IMR-90 (cell line): ENCODE measurements at places on chromosomes 1 and 21.

- DNase-seq: no peak
These were observed 5.2 kb downstream of the SNAP47 start for GRCh38 chr1:227740401-227740960.

GRCh38 chr21:34336245-34336644 lies 27.6 kb upstream of the KCNE2 start:
- no peak for DNase-seq

GRCh38 chr1:237664348-237664747 lies 226.4 kb downstream of the ZP4 start:
- no peak for DNase-seq

- DNase-seq: no peak
These were observed 12.1 kb upstream of the AIM2 start for GRCh38 chr1:159088546-159089183.

GRCh38 chr1:216183454-216183853 lies 239.8 kb downstream of the USH2A start:
- DNase-seq: peak; percentile 40

DNA sequence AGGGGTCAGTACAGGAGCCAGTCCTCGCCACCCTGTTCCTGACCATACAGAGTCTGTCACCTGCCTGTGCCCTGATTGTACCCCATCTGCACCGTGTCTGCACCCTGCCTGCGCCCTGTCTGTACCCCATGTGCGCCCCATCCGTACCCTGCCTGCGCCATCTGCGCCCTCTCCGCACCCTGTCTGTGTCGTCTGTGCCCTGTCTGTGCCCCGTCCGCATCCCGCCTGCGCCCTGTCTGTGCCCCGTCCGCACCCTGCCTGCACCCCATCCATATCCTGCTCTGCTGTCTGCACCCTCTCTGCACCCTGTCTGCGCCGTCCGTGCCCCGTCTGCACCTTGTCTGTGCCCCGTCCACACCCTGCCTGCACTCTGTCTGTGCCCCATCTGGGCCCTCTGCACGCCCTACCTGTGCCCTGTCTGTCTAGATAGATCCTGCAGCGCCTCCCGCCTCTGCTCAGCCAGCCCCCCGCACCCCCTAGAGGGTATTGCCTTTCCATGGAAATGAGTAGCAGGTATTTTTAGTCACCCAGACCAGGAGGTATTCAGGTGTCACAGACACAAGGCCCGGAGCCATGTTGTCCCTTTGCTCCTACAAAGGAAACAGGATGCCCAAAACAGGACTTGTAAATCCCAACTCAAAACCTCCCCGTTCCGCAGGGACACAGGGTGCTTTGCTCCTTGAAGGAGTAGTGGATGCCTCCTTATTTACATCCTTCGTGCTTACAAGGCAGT lies 7.7 kb upstream of the NPHP4 start:
- DNase-seq: no peak
